ENCODE measurements at places on chromosomes 6 and 20.

GRCh38 chr20:21708738-21709534 is 3.5 kb downstream of the PAX1 start:
- no peak for DNase-seq

GRCh38 chr20:17622851-17623508 is 53.1 kb downstream of the DSTN start:
- DNase-seq, result no peak

DNA sequence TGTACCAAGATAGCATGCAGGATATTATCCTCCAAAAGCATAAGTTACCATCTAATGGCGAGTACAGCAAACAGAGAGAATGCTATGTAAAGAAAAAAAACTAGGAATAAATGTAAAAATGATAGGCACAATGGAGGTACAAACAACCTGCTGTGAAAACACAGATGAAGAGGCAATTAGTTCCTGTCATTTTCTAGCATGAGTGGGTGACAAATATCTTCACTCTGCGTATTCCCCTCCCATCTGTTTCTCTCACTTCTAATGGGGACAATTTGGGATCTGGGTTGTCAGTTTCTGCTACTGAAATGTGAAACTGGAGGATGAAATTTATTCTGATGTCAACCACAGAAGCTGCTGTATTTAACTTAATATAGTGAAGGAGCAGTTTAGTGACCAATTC is 11.7 kb upstream of the PTPRK start:
- no peak for DNase-seq

- DNase-seq, result no peak
These were observed 6.7 kb downstream of the TGIF2 start for GRCh38 chr20:36579996-36580545.

GRCh38 chr6:142112451-142113061 is 20.2 kb upstream of the GJE1 start:
- DNase-seq, result peak; percentile 58

GRCh38 chr6:124445581-124445980 is 516.7 kb upstream of the RNF217 start:
- no peak for DNase-seq

DNA sequence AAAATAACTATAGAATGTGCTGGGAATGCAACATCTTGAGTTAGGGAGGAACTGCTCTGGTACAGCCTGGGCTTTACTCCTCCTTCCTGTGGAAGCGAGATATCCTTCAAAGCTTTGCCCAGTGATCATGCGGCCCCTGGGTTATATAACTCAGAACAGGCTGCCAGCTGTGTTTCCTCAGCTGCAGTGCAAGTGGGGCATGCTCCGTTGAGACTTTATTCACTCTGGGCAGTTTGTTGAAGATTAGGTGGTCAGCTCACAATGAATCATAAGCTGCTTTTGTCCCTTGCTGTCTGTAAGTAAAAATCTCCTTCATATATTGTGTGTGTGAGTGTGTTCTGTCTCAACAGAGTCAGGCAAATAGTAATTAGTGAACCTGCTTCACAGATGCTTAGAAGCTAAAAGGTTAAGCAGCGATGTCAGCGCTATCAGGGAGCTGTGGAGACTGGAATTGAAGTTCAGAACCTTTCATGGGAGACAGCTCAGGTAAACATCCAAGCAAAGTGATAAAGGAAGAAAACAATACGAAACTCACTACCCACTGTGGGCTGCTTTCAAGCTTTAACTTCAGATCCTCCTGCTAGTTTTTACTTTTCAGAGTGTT is 688.4 kb downstream of the HTR1B start:
- no peak for DNase-seq

DNA sequence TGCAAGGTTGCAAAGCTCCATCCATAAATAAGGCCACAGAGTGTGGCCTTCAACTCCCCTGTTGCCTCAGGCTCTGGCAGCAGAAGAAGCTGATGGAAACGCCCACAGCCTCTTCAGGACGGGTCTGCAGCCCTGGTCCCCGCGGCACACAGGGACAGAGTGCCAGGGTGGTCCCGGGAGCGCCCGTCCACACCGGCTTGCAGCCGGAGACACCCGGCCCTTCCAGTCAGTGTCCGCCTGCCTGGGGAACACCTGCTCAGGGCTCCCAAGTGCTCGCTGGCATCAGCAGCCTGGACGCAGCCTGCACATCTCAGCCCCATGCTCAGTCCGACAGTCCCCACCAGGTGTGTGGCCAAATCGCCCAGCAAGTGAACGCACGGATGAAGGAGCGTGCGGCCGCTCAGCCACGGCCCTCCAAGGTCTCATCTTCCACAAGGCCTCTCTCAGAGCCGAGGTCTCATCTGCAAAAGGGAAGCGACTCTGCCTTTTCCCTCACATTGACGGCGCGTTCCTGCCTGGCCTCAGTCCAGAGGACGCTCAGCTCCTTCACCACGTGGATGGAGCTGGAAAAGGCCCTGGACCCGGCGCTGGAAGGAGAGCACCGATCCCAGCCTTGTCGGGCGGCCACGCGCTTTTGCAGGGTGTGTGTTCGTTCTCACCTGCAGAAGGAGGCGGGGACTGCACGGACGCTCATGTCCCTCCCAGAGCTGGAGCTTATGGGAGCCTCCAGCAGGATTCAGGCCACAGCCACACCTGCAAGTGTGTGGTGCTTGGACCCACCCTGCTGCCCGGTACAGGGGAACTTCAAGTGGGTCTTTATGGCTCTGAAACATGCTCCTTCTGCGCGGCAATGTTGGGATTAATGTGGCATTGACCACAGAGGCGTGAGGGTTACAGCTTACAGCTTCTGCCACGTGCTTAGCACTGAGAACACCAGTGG is 180.4 kb downstream of the DLL1 start:
- DNase-seq, result no peak

- no peak for DNase-seq
These were observed 184.3 kb downstream of the TAF4 start for GRCh38 chr20:61881416-61881815.

- DNase-seq, result no peak
These were observed 181.6 kb upstream of the ECI2 start for GRCh38 chr6:4316867-4317400.

GRCh38 chr6:105746509-105746908 is 339.6 kb upstream of the PRDM1 start:
- no peak for DNase-seq

- no peak for DNase-seq
These were observed 25.5 kb upstream of the FOXO3 start for GRCh38 chr6:108535114-108535742.

- no peak for DNase-seq
These were observed 65.2 kb downstream of the PPP1R14C start for GRCh38 chr6:150207931-150208570.

DNA sequence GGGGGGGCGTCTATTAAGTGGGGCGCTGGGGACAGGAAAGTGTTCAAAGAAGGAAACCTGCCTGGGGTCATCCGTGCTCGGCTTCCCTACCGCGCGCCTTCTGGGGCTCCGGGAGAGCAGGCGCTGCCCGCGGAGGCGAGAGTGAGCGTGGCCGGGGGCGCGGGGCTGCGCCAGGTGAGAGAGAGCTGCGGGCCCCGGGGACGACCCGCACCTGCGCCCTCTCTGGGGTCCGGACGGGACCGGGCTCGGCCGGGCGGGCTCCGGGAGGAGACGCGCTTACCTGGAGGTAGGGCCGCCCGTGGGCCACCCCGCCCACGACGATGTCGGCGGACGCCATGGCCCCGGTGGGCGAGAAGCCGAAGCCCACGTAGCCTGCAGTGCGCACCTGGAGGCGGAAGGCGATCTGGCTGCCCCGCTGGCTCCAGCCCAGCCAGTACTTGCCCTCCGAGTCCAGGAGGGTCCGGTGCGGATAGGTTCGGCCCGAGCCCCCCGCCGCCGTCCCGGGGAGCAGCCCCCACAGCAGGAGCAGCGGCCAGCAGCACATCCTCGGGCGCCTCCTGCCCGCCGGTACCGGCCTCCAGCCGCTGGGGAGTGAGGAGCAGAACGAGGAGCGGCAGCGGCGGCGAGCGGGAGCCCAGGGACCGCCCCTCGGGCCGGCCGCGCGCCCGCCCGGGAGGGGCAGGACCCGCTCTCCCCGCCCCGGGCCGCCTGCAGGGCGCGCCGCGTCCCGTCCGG is at the start of gene MOXD1:
Gene MOXD1 (minus strand): TSS at position 593 of the 735 bp plus-strand sequence. CDS start 49 bp downstream, at position 544.
- peak; percentile 29 for DNase-seq

DNA sequence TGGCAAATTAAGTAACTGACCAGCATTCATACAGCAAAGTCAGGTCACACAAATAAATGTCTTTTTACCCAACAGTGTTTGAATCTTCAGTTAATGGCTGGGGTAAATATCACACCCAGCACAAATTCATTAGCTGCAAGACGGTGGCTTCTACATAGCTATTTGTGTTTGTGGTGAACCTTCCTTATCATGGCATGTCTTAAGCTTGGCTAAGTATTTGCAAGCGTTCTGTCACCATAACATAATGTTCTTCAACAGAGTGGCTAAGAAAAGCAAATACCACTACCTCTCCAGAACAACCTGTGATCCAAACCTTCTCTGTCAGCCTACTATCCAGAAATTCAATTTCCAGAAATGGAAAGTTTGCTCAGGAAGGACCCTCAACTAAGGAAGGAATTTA is 255.6 kb upstream of the TAB2 start:
- DNase-seq, result no peak

DNA sequence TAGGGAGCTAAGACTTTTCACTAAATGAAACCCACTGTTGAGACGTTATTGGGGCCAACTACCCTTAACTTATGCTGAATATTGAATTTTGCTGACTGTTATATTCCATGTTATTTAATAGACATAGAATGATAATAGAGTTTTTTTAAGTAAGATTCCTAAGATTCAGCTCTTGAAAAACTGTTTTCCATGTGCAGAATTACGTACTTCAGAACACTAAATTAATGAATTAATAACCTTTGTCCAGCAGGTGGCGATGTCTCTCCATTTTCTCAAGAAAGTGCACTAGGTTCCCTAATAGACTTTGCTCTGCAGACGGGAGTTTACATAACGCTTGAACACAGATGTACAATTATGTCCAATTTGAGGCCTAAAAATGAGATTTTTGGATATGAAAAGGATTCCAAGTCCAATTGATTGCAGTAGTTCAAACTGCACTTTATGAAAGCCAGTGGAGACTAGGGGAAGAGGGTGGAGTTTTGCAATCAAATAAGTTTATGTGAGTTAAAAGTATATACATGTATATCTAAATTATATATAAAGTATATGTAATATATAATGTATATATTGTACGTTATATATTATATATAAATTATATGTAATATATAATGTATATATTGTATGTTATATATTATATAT is 282.1 kb downstream of the UST start:
- DNase-seq, result peak; percentile 47

DNA sequence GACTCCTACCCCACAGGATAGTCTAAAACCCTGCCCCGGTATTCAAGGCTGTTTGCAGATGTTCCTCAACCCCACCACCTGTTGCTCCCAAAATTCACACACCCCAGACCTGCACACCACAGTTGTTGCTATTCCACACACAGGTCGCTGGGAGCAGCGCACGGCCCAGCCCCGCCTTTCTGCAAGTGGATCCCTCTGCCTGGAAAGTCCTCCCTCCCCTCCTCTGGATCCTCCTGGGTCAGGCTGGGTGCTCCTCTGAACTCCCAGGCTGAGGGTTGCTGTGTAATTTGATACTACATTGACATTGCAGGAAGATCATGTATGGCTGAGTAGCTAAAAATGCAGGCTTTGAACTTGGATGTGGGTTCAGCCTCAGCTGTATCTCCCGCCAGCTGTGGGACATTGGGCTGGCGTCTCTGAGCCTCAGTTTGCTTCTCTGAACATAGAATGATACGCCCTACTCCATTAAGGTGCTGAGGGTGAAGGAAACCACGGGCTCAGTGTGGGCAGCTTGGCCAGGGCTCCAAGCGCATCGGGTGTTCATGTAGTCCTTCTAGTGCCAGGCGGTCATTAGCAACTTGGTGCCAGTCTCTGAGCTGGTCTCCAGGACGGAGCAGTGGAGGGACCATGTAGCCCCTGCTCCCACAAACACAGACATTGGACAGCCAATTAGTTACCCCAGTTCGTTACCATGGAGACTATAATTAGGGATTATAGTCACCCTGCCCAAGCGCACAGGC is 13.9 kb upstream of the CCN5 start:
- DNase-seq, result no peak

GRCh38 chr20:44727039-44727438 is 11.9 kb downstream of the CCN5 start:
- DNase-seq, result no peak

GRCh38 chr6:34650823-34651222 is 45.7 kb downstream of the ILRUN start:
- DNase-seq, result no peak

- DNase-seq, result no peak
These were observed 11.5 kb upstream of the CDKN1A start for GRCh38 chr6:36666826-36667591.

DNA sequence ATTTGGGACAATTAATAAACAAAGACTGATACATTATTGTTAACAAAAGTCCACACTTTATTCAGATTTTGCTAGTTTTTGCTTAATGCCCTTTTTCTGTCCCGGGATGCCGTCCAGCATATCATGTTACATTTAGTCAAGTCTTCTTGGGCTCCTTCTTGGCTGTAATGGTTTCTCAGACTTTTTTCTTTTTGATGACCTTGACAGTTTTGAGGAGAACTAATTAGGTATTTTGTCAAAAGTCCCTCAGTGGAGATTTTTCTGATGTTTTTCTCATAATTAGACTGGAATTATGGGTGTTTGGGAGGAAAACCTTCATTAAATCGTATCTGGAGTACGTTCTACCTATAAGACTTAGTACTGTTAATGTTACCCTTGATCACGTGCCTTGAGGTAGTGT is 177.2 kb downstream of the MCHR2 start:
- no peak for DNase-seq

DNA sequence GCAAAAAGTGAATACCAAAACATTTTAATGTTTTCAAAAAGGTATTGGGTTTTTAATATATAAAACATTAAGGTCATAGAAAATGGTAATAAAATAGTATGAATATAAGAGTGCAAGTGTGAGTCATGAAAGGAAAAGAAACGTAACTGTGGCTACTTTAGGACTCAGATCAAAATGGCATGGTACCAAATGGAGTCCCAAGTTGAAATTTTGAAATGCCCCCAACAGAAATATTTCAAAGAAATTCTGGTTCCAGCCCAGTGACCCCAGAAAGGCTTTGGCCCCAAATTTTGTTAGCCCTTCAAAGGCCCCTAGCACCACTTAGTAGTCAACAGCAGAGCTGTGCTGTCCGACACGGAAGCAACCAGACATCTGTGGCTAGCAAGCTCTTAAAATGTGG is 6.0 kb downstream of the COL12A1 start:
- DNase-seq, result no peak

DNA sequence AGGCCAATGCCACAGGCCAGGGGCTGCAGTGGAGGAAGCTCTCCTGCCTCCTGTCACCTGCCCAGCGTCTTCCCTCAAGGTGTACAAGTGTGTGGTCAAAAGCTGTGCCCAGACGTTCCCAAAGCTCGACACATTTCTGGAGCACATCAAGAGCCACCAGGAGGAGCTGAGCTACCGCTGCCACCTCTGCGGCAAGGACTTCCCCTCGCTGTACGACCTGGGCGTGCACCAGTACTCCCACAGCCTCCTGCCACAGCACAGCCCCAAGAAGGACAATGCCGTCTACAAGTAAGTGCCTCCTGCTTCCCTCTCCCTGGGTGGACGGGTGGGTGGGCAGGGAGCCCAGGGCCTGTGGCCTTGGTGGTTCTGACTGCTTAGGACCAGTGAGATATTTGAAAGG is 38.2 kb downstream of the ZNF341 start:
- DNase-seq, result no peak
